Psoas muscle (tissue), 8 donors: ENCODE measurements at places on chromosomes 12 and 14. TPM values are rescaled to one million over a fixed set of nuclear protein-coding genes. Genes with fewer than 3 reads are reported as not detected.

DNA sequence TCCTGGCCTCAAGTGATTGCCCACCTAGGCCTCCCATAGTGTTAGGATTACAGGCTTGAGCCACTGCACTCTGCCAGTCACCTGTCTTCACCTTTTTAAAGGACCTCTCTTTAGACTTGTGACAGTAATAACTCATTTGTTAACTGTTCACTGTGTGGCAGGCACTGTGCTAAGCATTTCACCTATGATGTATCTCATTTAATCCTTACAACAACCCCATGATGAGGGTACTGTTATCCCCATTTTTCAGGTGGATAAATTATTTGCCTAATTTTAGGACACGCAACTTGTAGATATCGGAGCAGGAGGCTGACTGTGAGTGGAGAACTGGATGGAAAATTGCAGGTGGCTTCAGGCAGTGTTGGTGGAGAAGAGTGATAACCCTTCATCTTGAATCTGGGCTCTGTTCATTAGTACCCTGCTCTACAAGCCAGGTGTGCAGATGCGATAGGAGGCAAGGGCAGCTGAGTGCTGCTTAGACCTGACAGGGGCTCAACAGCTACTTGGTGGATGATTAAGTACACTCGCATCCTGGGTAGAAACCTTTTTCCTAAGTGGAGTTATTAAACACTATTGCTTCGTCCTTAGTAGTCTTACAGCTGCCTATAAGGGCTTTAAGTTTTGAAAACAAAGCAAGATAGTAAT lies 2.7 kb downstream of the TCTN1 start:
- no peak overlapping the region for H3K4me3 ChIP-seq
- DNase-seq, result no peak
- H3K27ac ChIP-seq, result no peak overlapping the region
- peaks cover 7% of the 10 kb centered on the region for H3K4me1 ChIP-seq

Gene IL26
- polyA plus RNA-seq, result not detected

DNA sequence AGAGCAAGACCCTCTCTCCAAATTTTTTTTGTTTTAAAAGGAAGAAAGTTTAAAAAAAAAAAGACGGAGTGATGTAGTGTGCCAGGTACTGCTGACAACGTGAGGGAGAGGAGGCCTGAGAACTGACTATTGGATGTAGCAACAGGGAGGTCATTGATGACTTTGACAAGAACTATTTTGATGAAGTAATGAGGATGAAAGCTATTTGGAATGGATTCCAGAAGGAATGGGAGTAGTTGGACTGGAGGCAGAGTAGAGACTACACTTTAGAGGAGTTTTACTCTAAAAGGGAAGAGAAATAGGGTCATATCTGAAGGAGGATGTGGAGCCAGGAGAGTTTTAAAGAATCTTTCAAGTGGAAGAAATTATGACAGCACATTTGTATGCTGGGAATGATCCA lies 27.8 kb upstream of the SLC38A2 start:
- no peak for DNase-seq
- peaks cover 41% of the 10 kb centered on the region for H3K4me1 ChIP-seq
- H3K36me3 ChIP-seq, result no peaks in the 10 kb centered on the region
- no peaks in the 10 kb centered on the region for H3K27me3 ChIP-seq
- H3K4me3 ChIP-seq, result no peak overlapping the region
- no peak overlapping the region for H3K27ac ChIP-seq

- H3K4me3 ChIP-seq, result no peak overlapping the region
- no peak for DNase-seq
- H3K27ac ChIP-seq, result no peak overlapping the region
- H3K4me1 ChIP-seq, result no peaks in the 10 kb centered on the region
Measured at GRCh38 chr14:70655110-70655826, 13.6 kb downstream of the TTC9 start.

Gene FAM186B
- polyA plus RNA-seq, result 0.04 TPM

DNA sequence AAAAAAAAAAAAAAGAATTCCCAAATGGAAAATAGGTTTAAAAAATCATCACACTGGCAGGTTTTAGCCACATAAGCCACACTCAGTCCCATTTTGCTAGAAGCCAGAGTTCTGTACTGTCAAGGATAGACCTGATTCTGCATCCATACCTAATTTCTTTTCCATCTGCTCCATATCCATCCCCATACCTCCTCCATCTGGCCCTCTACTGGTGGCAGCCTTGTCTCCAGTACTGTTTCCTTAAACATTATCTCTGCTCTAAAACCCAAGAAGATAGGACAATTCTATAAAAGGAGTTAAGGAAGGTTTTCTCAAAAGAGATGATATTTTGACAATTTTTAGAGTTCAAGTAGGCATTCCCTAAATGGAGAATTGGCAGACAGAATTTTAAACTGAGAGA lies 26.0 kb upstream of the RXYLT1 start:
- no peaks in the 10 kb centered on the region for H3K27me3 ChIP-seq
- H3K4me3 ChIP-seq, result no peak overlapping the region
- H3K4me1 ChIP-seq, result no peaks in the 10 kb centered on the region
- DNase-seq, result no peak
- H3K27ac ChIP-seq, result no peak overlapping the region

- H3K36me3 ChIP-seq, result no peaks in the 10 kb centered on the region
- H3K4me1 ChIP-seq, result peaks cover 39% of the 10 kb centered on the region
- peak overlapping the region; percentile 89 for H3K27ac ChIP-seq
- no peaks in the 10 kb centered on the region for H3K27me3 ChIP-seq
Measured at GRCh38 chr14:103109535-103110441, 13.5 kb upstream of the TNFAIP2 start.

- no peak overlapping the region for H3K4me3 ChIP-seq
- H3K27ac ChIP-seq, result no peak overlapping the region
- no peaks in the 10 kb centered on the region for H3K36me3 ChIP-seq
- no peaks in the 10 kb centered on the region for H3K27me3 ChIP-seq
Measured at GRCh38 chr14:25067600-25067999, 17.7 kb upstream of the STXBP6 start.

DNA sequence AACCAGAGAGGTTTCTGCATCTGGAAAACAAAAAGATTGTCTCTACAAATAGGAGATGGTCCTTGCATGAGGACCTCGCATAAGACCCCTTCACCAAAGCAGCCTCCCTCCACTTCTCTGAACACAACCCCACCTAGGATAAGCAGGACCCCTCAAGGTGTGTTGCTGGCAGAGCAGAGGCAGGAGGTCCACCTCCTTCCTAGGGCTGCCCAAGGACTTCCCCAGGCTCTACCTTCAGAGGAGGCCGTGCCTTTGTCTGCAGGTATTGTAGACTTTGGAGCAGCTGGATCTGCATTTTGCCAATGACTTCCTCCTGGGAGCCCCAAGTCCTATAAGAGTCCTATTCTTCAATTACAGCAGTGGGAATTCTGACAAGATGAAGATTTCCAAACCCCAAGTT lies 67.3 kb upstream of the TSPAN11 start:
- no peaks in the 10 kb centered on the region for H3K4me1 ChIP-seq
- H3K27ac ChIP-seq, result no peak overlapping the region
- H3K36me3 ChIP-seq, result no peaks in the 10 kb centered on the region
- H3K27me3 ChIP-seq, result no peaks in the 10 kb centered on the region
- H3K4me3 ChIP-seq, result no peak overlapping the region

DNA sequence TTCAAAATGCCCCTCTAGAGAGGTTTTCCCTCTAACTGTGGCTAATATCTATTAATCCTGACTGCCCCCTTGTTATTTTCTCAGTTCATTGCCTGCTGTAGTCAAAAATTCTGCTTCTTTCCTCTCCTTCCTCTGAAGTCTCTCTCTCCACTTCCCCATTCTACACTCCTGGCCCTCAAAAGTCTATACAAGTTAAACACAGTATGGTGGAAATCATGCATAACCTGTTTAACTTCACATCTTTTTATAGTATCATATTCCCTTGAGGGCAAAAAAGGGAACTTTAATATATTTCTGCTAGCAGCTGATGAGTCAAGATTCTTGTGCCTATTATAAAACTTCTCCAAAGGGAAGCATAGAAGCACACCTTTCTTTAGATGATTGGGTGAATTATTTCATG lies 16.7 kb downstream of the GRIP1 start:
- H3K4me1 ChIP-seq, result no peaks in the 10 kb centered on the region
- H3K27me3 ChIP-seq, result no peaks in the 10 kb centered on the region
- H3K4me3 ChIP-seq, result no peak overlapping the region
- DNase-seq, result no peak

GRCh38 chr14:80216818-80217217 lies 5.5 kb upstream of the DIO2 start:
- no peak overlapping the region for H3K27ac ChIP-seq
- H3K27me3 ChIP-seq, result no peaks in the 10 kb centered on the region
- no peak for DNase-seq
- H3K4me1 ChIP-seq, result no peaks in the 10 kb centered on the region
- no peak overlapping the region for H3K4me3 ChIP-seq
- no peaks in the 10 kb centered on the region for H3K36me3 ChIP-seq

Gene CABP1
- 2.2 TPM for polyA plus RNA-seq

GRCh38 chr14:20789230-20789813 lies 8.3 kb downstream of the RNASE6 start:
- no peak for DNase-seq
- H3K27me3 ChIP-seq, result no peaks in the 10 kb centered on the region
- no peak overlapping the region for H3K4me3 ChIP-seq
- peak overlapping the region; percentile 31 for H3K27ac ChIP-seq
- no peaks in the 10 kb centered on the region for H3K36me3 ChIP-seq
- no peaks in the 10 kb centered on the region for H3K4me1 ChIP-seq

GRCh38 chr14:93787465-93788292 lies 606 bp downstream of the PRIMA1 start:
- no peak for DNase-seq
- H3K27ac ChIP-seq, result no peak overlapping the region
- H3K36me3 ChIP-seq, result no peaks in the 10 kb centered on the region

GRCh38 chr14:37167151-37168047 lies 5.0 kb downstream of the SLC25A21 start:
- H3K4me1 ChIP-seq, result peaks cover 4% of the 10 kb centered on the region
- H3K27ac ChIP-seq, result no peak overlapping the region
- no peak for DNase-seq
- no peak overlapping the region for H3K4me3 ChIP-seq
- no peaks in the 10 kb centered on the region for H3K36me3 ChIP-seq
- no peaks in the 10 kb centered on the region for H3K27me3 ChIP-seq

Gene KLHL33
- polyA plus RNA-seq, result 1.3 TPM

DNA sequence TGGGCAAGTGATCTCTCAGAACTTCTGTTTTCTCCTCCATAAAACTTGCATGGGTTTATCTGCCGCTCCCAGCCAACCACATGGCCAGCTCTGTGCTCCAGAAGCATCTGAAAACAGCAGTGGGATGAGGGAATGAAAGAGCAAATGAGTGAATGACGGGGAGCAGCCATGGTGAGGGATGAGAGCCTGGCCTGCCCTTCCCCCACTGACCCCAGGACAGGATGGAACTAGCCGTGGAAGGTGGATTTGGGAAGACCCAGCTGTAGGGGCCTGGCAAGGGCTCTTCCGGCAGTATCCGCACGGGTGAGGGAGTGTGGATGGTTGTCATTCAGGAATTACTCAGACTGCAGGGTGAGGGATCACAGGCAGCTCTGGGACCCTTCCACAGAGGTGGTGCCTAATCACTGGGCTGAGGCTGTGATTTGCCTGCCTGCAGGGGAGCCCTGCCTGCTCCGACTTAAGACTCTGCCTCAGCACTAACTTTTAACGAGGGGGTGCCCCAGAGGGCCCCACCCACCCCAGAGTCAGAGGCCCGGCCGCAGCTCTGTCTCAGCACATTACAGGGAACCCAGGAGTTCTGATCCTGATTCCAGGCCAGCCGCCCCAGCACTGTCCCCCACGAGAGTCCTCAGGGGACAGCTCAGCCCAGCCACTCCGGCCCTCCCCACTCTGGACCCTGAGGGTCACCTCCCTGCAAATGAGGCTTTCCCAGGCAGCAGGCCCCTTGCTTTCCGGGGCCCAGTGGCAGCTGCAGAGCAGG lies 136.8 kb upstream of the C14orf180 start:
- H3K4me3 ChIP-seq, result no peak overlapping the region
- no peak overlapping the region for H3K27ac ChIP-seq
- no peaks in the 10 kb centered on the region for H3K36me3 ChIP-seq
- H3K27me3 ChIP-seq, result peaks cover 3% of the 10 kb centered on the region
- DNase-seq, result peak; percentile 40
- no peaks in the 10 kb centered on the region for H3K4me1 ChIP-seq

- H3K4me1 ChIP-seq, result no peaks in the 10 kb centered on the region
- H3K36me3 ChIP-seq, result no peaks in the 10 kb centered on the region
- DNase-seq, result no peak
- no peak overlapping the region for H3K27ac ChIP-seq
- H3K4me3 ChIP-seq, result no peak overlapping the region
- no peaks in the 10 kb centered on the region for H3K27me3 ChIP-seq
Measured at GRCh38 chr14:92903359-92903758, 19.6 kb upstream of the CHGA start.

- no peaks in the 10 kb centered on the region for H3K27me3 ChIP-seq
- H3K27ac ChIP-seq, result no peak overlapping the region
- DNase-seq, result no peak
- no peaks in the 10 kb centered on the region for H3K36me3 ChIP-seq
- no peaks in the 10 kb centered on the region for H3K4me1 ChIP-seq
Measured at GRCh38 chr12:22321638-22322037, 12.9 kb downstream of the ST8SIA1 start.

Gene CNTN1
- polyA plus RNA-seq, result 0.12 TPM

DNA sequence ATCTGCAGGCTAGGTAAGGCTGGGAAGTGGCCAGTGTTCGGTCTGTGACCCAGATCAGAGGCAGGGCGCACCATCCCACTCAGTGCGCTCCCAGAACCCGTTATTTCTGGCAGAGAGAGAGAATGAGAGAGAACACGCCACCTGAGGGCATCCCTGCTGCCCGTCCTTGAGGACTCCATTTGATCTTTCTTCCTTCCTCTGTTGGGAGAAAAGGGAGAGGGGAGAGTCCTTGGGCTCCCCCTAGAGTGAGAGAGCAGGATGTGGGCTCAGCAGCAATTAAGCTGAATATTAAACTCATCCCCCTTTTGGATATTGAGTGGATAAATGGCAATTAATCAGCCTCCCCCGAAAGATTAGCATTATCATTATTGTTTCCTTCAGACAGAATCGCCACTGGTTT lies 70.6 kb downstream of the IFT43 start:
- peaks cover 19% of the 10 kb centered on the region for H3K36me3 ChIP-seq
- no peak for DNase-seq
- no peak overlapping the region for H3K27ac ChIP-seq
- no peaks in the 10 kb centered on the region for H3K4me1 ChIP-seq
- H3K4me3 ChIP-seq, result no peak overlapping the region
- no peaks in the 10 kb centered on the region for H3K27me3 ChIP-seq

Gene MOAP1
- 22.6 TPM for polyA plus RNA-seq

GRCh38 chr12:114902665-114903064 lies 218.7 kb upstream of the TBX3 start:
- no peaks in the 10 kb centered on the region for H3K36me3 ChIP-seq
- H3K27me3 ChIP-seq, result no peaks in the 10 kb centered on the region
- H3K4me1 ChIP-seq, result no peaks in the 10 kb centered on the region
- H3K4me3 ChIP-seq, result no peak overlapping the region

Gene OSBPL8
- 18.4 TPM for polyA plus RNA-seq

- no peak overlapping the region for H3K27ac ChIP-seq
- no peaks in the 10 kb centered on the region for H3K4me1 ChIP-seq
- H3K4me3 ChIP-seq, result no peak overlapping the region
- DNase-seq, result no peak
- no peaks in the 10 kb centered on the region for H3K36me3 ChIP-seq
Measured at GRCh38 chr14:104361921-104362681, 217.5 kb upstream of the C14orf180 start.

- no peaks in the 10 kb centered on the region for H3K4me1 ChIP-seq
- no peaks in the 10 kb centered on the region for H3K36me3 ChIP-seq
- peaks cover 13% of the 10 kb centered on the region for H3K27me3 ChIP-seq
Measured at GRCh38 chr12:3882896-3883564, 9.8 kb upstream of the PARP11 start.

- no peak overlapping the region for H3K4me3 ChIP-seq
- no peaks in the 10 kb centered on the region for H3K4me1 ChIP-seq
- no peak overlapping the region for H3K27ac ChIP-seq
- DNase-seq, result no peak
- H3K27me3 ChIP-seq, result no peaks in the 10 kb centered on the region
Measured at GRCh38 chr12:45994736-45995135, 4.4 kb upstream of the SCAF11 start.

Gene OLR1
- polyA plus RNA-seq, result 0.04 TPM

GRCh38 chr14:55245657-55246268 lies 25.5 kb upstream of the FBXO34 start:
- H3K4me1 ChIP-seq, result no peaks in the 10 kb centered on the region
- no peak for DNase-seq
